Tibial nerve (tissue), 4 donors: ENCODE measurements at places on chromosomes 3 and 15.

- H3K4me1 ChIP-seq = peaks cover 14% of the 10 kb centered on the region
- no peak for DNase-seq
- no peaks in the 10 kb centered on the region for H3K27me3 ChIP-seq
- no peak overlapping the region for H3K4me3 ChIP-seq
Observed at GRCh38 chr3:126777366-126777765, 73.3 kb downstream of the CHCHD6 start.

DNA sequence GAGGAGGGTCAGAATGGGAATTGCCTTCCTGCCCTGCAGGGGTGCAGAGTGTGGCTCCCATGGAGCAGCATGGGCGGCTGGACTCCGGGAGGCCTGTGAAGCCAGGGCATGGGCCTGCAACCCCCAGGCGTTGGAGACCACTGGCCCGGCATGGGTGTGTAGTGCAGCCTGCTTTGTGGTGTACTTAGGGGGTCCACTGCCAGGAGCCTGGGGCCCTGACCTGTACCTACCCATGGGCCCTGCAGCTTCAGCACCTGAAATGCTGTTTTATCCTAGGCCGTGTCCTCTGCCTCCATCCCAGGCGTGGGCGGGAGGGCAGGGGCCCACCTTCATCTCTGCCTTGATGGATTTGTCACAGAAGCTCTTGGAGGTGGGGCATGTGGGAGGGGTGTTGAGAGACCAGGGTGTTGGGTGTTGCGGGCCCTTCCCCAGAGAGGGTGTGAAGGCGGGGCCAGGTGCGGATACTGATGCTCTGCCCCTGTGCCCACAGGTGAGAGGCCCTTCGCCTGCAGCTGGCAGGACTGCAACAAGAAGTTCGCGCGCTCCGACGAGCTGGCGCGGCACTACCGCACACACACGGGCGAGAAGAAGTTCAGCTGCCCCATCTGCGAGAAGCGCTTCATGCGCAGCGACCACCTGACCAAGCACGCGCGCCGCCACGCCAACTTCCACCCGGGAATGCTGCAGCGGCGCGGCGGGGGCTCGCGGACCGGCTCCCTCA, 45.0 kb downstream of the KLF13 start:
- peaks cover 38% of the 10 kb centered on the region for H3K4me1 ChIP-seq
- no peaks in the 10 kb centered on the region for H3K27me3 ChIP-seq
- no peak overlapping the region for H3K4me3 ChIP-seq

DNA sequence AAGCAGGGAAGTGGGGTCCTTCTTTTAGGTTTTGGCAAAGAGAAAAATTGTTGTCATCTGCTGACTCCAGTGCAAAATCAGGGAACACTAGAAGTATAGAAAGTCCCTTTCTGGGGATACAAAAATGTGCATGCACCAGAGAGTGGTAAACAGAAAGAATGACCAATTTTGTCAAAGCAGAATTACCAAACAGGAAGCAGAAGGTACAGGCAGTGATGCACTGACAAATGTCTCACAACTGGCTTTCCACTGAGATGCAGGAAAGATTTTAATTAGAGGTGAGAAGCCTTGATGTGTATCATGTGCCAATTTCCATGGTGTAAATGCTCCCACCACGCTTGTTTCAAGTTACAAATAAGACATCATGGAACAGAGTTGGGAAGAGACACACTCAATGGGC, 66.0 kb downstream of the TRIM69 start:
- no peak overlapping the region for H3K27ac ChIP-seq
- no peaks in the 10 kb centered on the region for H3K27me3 ChIP-seq
- H3K36me3 ChIP-seq = no peaks in the 10 kb centered on the region
- DNase-seq = no peak

- H3K4me1 ChIP-seq = no peaks in the 10 kb centered on the region
- no peaks in the 10 kb centered on the region for H3K36me3 ChIP-seq
- DNase-seq = no peak
- H3K27ac ChIP-seq = no peak overlapping the region
- no peaks in the 10 kb centered on the region for H3K27me3 ChIP-seq
- peak overlapping the region; percentile 26 for H3K4me3 ChIP-seq
Observed at GRCh38 chr3:18111796-18112232, 313.3 kb downstream of the SATB1 start.

GRCh38 chr15:23444269-23444668, 2.8 kb downstream of the GOLGA6L2 start:
- no peaks in the 10 kb centered on the region for H3K27me3 ChIP-seq
- no peak overlapping the region for H3K4me3 ChIP-seq
- H3K36me3 ChIP-seq = no peaks in the 10 kb centered on the region
- no peaks in the 10 kb centered on the region for H3K4me1 ChIP-seq

- H3K4me1 ChIP-seq = no peaks in the 10 kb centered on the region
- H3K4me3 ChIP-seq = no peak overlapping the region
- peaks cover 34% of the 10 kb centered on the region for H3K36me3 ChIP-seq
- DNase-seq = no peak
- no peak overlapping the region for H3K27ac ChIP-seq
- H3K27me3 ChIP-seq = no peaks in the 10 kb centered on the region
Observed at GRCh38 chr15:67783303-67783702, 42.0 kb upstream of the SKOR1 start.

DNA sequence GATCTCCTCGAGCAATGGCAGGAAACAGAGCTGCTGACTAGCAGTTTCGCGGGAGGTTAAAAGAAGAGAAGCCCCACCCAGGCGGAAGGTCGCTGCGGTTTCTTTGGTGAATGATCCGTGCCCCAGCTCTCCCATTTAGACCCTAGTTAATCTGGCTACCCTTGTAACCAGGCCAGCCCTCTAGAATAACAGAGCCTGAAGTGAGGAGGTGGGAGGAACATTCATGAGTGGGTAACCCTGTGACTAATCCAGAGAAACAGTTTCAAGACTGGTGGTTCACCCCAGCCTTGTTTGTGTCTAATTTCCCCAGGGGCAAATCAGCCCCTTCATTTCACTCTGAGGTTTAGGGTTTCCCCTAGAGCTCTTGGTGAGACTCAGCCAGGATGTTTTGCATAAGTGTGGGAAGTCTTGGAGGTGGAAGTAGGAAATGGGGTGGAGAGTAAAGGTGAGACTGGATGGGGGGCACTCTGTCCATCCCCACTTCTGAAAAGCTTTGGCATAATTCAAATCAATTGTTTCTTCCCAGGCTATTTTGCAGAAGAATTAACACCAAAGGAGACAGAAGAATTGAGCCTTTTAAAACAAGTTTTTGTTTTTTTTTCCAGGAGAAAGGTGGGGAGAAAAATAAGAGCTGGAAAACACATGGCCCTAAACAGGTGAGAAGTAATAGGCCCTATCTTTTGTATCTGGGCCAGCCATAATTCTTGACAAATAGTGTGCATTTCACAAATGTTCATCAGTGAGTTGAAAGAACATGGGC, 303.1 kb downstream of the RPLP1 start:
- H3K27ac ChIP-seq = no peak overlapping the region
- no peaks in the 10 kb centered on the region for H3K27me3 ChIP-seq
- no peak overlapping the region for H3K4me3 ChIP-seq
- peaks cover 38% of the 10 kb centered on the region for H3K4me1 ChIP-seq
- no peak for DNase-seq
- H3K36me3 ChIP-seq = no peaks in the 10 kb centered on the region

DNA sequence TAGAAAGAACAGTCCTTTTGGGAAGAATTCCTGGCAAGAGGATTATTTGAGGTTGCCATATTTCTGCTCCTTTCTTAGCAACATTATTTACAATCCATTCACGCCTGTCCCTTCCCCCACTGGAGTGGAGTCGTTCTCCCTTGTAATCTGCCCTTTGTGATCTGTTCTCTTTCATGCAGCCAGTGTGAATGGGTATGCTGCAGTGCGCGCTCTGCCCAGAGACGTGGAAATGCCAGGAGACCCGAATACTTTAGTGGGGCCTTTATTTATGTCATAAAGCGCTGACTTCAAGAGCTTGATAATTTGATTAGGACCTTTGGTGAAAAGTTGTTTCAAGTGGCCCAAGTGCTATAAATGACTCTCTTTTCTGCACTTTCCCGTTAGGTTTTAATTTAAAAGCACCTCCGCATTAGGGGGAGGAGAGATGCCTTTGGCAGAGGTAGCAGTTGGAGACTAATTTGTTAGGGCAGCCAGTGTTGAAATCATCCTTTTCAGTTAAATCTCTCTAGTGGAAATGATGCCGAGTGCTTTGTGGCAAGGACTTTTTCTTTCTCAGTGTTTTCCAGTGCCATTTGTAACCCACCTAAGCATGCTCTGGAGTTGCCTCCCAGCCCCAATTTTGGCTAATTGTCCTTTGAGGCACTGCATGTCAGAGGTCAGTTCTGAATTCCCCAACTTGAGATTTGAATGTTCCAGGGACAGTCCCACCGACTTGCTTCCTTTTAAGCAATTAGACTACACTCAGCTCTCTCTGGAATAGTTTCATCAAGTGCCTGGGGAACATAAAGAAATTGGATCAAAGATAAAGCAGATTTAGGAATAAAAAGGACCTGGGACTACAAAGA, 52.4 kb downstream of the PSMD6 start:
- no peak overlapping the region for H3K4me3 ChIP-seq
- H3K36me3 ChIP-seq = no peaks in the 10 kb centered on the region
- no peak for DNase-seq
- H3K27me3 ChIP-seq = no peaks in the 10 kb centered on the region
- H3K4me1 ChIP-seq = peaks cover 84% of the 10 kb centered on the region

- H3K27me3 ChIP-seq = no peaks in the 10 kb centered on the region
- no peak overlapping the region for H3K27ac ChIP-seq
- H3K4me3 ChIP-seq = no peak overlapping the region
- H3K4me1 ChIP-seq = no peaks in the 10 kb centered on the region
- no peak for DNase-seq
- no peaks in the 10 kb centered on the region for H3K36me3 ChIP-seq
Observed at GRCh38 chr3:53114412-53115074, 15.7 kb downstream of the RFT1 start.

GRCh38 chr3:12831301-12831866, 10.0 kb downstream of the RPL32 start:
- peaks cover 97% of the 10 kb centered on the region for H3K36me3 ChIP-seq
- H3K27me3 ChIP-seq = no peaks in the 10 kb centered on the region
- no peak for DNase-seq
- H3K27ac ChIP-seq = no peak overlapping the region

DNA sequence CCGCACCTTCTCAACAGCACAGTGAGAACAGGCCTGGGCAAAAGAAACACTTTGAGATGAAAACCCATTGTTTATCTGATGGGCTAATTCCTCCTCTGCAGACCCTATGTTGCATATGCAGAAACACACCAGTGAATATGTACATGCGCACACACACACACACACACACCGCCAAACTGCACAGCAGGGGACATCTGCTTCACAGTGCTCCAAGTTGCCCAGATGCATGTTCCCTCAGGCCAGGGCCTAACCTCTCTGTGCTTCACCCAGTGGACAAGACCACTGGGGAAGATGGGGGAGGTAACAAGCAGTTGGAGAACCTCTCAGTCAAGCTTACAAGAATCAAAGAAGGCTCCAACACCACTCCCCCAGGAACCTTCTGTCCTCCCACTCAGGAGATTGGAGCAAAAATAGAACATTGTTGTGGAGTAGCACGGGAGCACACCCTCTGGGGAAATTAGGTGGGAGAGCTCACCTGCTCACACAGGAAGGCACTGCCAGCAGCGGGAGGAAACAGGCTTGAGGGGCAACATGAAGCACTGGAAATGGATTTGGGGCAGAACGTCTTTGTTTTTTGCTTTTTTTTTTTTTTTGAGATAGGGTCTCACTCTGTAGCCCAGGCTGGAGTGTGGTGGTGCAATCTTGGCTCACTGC, 13.0 kb downstream of the HCN4 start:
- H3K27me3 ChIP-seq = peaks cover 4% of the 10 kb centered on the region
- no peak for DNase-seq
- H3K27ac ChIP-seq = no peak overlapping the region
- H3K4me1 ChIP-seq = no peaks in the 10 kb centered on the region
- no peaks in the 10 kb centered on the region for H3K36me3 ChIP-seq

- DNase-seq = no peak
- H3K4me1 ChIP-seq = peaks cover 50% of the 10 kb centered on the region
- peak overlapping the region; percentile 84 for H3K27ac ChIP-seq
- H3K36me3 ChIP-seq = no peaks in the 10 kb centered on the region
Observed at GRCh38 chr15:39934397-39935071, 619 bp downstream of the EIF2AK4 start.

DNA sequence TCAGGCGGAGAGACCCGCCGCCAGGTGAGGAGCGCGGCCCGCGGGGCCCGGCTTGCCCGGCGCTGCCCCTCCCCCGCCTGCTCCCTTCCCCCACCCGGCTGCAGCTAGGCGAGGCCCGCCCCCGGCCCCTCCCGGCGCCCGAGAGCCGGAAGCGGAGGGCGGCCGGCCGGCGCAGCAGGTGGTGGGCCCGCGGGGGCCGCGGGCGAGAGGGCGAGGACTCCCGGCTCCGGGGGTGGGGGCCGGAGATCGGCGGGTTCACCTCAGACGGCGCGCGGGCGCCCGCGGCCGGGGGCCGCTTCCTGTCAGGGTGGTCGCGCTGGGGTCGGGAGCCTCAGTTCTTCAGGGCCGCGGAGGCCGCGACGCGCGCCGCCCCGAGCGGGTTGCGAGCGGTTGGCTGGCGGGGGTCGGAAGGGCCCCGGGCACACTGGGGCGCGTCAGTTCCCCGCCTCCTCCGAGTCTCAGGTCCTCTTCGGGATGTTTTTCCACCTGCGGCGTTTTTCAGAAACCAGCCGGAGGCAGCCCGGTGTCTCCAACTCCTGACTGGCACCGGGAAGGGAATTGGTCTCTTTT, 395 bp downstream of the ZFAND6 start:
- H3K36me3 ChIP-seq = no peaks in the 10 kb centered on the region
- peaks cover 8% of the 10 kb centered on the region for H3K4me1 ChIP-seq
- peak overlapping the region; percentile 95 for H3K27ac ChIP-seq
- no peaks in the 10 kb centered on the region for H3K27me3 ChIP-seq
- peak overlapping the region; percentile 81 for H3K4me3 ChIP-seq
